ENCODE measurements at places on chromosomes 12 and 14. TPM values are rescaled to one million over a fixed set of nuclear protein-coding genes. Genes with fewer than 3 reads are reported as not detected.

KRT74 gene
- not detected for polyA plus RNA-seq

MORN3 gene
- polyA plus RNA-seq, result 0.49 TPM

CMA1 gene
- polyA plus RNA-seq, result 0.14 TPM

PTPRB gene
- polyA plus RNA-seq, result 2.2 TPM

CMKLR1 gene
- polyA plus RNA-seq, result 0.95 TPM

AQP6 gene
- polyA plus RNA-seq, result 0.19 TPM

NR4A1 gene
- polyA plus RNA-seq, result 76.4 TPM

A2ML1 gene
- 0.08 TPM for polyA plus RNA-seq

OR4K17 gene
- polyA plus RNA-seq, result not detected

SIX1 gene
- not detected for polyA plus RNA-seq

NPFF gene
- polyA plus RNA-seq, result 0.99 TPM

PTCSC3 gene
- not detected for polyA plus RNA-seq

CLEC4D gene
- polyA plus RNA-seq, result not detected

ALDH1L2 gene
- polyA plus RNA-seq, result 6.0 TPM

CACNA2D4 gene
- 2.0 TPM for polyA plus RNA-seq
